ENCODE measurements at places on chromosomes 1 and 21.
A peak's percentile ranks its signal among the peaks of the same experiment; 100 is the strongest.

- DNase-seq: no peak
These were observed 3.2 kb upstream of the C8B start for GRCh38 chr1:56968878-56969495.

DNA sequence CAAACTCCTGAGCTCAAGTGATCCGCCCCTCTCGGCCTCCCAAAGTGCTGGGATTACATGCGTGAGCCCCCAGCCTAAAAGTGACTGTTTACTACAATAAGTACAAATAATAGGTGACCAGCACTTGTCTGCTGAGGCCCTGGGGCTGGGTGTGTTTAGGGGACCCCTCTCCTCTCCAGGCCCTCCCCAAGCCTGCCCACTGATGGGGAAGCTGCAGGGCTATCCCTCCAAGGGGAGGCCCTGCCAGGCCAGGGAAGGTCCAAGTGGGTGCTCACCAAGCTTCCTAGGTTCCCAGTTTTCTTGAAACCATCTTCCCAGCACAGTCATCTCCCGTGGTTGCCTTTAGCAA lies 60.7 kb downstream of the H3-3A start:
- no peak for DNase-seq

DNA sequence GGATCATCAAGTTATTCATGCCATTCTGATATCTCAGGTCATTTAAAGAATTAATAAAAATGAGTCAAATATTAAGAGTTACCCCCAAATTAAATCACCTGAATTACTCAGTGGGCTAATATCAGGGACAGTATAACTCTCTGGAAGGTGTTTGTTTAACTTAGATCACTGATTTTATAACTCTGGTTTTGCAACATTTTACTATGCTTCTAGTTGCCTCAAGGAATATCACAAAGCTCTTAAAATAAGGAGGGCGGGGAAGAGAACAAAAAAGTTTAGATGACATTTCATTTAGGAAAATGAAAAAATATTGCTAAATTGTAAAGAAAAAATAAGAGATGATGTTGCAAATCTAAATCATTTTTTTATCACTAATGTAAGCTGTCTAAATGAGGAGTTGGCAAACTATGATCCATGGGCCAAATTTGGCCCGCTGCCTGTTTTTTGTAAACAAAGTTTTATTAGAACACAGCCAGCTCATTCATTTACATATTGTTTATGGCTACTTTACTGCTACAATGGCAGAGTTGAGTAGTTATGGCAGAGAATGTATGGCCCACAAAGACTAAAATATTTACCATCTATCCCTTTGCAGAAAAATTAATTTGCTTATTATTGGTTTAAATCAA lies 31.9 kb upstream of the SLC19A2 start:
- no peak for DNase-seq

DNA sequence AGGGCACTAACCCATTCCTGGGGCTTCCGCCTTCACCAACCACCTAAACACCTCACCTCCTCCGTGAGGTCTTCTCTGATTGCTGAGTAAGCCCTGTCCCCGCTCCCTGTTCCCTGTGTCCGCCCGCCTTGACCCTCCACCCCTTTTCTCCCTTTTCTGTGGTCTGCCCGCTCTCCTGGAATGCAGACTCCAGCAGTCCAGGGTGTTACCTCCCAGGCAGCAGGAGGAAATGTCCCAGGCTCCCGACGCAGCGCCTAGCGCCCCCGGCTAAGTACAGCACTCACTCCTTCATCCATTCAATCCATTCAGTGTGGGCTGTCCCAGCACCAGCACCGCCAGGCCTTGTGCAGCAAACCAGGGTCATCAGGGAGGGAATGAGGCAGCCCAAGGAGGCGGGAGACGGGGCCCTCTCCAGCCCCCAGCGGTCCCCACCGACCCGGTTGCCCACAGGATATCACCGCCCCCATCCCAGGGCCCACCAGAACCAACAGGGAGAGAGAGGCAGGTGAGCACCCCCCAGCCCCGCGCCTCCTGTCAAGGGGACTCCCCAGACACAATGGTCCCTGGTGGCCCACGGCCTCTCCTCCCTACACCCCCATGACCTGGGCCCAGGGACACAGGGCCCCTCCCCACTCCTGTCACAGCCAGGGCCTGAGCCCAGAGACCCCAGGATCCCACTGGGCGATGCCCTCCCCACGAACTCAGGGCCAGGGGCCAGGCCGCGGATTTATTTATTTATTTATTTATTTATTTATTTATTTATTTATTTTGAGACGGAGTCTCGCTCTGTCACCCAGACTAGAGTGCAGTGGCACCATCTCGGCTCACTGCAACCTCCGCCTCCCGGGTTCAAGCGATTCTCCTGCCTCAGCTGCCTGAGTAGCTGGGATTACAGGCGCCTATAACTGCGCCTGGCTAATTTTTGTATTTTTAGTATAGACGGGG lies 10.2 kb downstream of the TNFRSF14 start:
- no peak for DNase-seq

GRCh38 chr21:38297194-38297631 lies 40.4 kb downstream of the KCNJ15 start:
- DNase-seq: no peak

- DNase-seq: no peak
These were observed 87.9 kb downstream of the VAV3 start for GRCh38 chr1:107877092-107877491.

DNA sequence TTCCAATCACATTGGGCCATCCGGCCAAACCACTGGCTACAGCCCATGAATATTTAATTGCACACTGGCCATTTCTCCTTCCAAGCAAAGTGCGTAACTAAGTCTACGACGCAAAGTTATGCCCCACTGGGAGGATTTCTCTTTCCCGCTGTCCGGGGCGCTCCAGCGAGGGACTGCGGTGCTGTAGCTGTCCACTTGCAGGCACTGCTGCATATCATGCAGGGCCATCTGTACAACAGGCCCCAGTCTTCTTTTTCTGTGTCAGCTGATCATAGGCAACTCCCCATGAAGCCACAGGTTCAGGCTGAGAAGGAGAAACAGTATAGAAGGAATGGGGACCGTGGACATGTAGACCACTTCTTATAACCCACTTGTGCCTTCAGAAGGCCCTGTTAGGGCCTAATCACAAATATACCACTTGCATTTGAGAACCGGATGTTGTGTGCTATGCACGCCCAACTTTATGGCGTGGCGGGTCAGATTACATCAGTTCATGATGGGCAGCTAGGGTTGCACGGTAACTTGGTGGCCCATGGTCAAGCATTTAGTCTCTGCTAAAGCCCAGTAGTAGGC lies 58.0 kb downstream of the ADSS2 start:
- no peak for DNase-seq

- no peak for DNase-seq
These were observed 255.7 kb downstream of the OMA1 start for GRCh38 chr1:58290685-58291372.

GRCh38 chr1:65065524-65066418 lies 82.2 kb upstream of the AK4 start:
- DNase-seq: no peak

DNA sequence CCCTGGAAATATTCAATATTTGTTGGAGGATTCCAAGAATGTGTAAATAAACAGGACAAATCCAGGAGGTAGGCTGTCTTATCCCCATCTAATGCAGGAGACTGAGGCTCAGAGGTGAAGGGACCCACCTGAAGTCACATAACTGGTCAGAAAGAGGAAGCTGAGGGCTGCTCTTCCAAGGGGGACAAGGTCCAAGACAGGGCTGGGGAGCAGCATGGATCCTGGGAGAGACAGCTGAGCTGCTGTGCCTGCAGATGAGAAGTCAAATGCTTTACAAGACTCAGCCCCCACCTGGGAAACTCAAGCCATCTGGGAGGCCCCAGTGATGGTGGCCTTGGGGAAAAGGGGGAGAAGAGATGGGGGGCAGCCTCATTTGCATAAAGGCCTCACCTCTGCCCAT lies 224.4 kb downstream of the PTPRU start:
- no peak for DNase-seq

- no peak for DNase-seq
These were observed 36.9 kb upstream of the GPR37L1 start for GRCh38 chr1:202085682-202086373.

DNA sequence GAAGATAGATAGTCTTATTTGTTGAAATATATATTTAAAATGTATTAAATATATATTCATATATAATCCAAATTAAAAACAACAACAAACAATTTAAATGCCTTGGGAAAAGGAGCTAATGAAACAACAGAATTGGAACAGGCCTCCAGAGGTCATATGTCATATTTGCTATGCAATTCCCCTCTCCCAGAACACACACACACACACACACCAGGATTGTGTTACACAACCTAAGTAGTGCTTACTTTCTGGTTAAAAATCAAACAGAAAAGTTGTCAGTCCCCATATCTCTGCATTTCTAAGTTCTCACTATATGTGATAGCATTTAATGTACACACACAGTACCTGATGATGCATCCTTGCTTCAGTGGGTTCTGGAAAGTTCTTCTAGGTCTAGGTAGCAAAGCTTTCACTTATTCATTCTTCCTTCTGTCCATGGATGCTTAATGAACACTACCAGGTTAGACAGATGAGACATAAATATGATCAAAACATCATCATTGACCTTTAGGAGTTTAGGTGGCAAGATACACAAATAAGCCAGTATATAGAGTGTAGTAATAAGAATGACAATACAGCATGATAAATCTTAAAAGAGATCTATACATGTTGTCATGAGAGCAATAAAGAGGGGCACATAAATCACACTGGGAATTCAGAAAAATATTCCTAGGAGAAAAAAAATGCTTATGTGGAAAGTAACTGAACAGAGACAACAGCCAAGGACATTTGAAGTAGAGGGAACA lies 662.8 kb downstream of the PTPRC start:
- DNase-seq: no peak

DNA sequence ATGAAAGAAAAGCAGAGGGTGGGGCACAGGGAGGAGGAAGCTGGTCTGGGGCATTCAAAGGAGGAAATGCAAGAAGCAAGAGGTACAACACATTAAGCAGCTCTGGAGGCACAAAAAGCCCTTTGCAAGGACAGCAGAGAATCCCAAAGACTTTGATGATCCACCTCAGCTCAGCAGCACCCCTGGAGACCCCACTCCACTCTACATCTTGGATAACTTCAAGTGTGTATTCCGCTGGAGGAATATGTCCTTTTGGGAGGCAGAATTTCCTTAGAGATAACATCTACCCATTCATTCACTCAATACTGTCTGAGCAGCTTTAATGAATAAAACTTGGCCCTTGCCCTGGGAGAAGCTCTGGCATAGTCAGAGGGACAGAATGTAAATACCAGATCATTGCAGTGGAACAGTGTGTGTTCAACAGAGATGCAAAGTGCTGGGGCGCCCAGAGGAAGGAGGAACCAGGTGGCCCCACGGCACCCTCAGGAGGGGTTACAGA lies 599.7 kb downstream of the KIF26B start:
- no peak for DNase-seq

DNA sequence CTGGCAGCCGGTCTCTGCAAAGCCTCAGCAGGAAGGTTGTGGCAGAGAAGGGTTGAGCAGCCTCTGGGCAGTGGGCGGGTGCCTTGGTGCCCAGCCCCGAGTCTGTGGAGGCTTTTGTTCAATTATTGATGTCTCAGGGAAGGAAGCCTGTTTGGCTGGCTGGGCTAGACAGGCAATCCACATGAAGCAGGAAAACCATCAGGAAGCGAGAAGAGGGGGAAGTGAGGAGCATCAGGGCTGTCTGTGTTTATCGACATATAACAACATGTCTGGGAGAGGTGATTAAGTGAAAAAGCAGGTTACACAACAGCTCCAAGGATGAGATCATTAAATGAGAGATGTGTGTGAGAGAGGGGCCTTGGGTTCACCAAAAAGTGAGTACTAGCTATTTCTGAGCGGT lies 105.4 kb downstream of the UBE2U start:
- DNase-seq: no peak

DNA sequence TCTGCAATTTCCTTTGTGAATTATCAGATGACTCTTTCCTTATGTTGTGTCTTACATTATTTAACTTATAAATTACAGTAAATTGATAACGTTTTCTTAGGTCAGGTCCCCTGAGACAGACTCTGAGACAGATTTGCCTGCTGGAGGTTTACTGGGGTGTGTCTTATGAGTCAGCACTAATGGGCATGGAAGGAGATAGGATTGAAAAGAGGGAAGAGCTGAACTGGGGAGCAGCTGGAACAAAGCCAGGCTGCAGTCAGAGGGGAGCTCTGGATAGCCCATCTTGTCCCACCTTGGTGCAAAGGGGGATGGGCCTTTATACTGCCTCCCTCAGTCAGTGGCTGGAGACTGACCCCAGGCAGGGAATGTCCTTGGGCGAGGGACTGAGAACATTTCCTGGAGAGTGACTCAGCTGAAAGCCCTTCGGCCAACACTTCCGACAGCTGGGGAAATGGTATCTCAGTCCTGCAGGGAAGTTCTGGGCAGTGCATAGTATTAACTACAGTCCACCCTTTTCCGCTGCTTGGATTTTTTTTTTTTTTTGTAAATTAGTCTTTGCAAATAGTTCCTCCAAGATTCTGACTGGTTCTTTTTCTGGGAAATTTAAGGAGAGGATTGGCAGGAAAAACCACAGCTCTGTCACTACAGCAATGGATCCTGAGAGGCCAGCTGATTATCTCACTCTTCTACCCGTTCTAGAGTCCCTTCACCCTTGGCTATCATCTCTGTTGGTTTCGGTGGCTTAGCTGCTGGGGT lies 39.1 kb upstream of the CDC42BPA start:
- DNase-seq: peak; percentile 58

DNA sequence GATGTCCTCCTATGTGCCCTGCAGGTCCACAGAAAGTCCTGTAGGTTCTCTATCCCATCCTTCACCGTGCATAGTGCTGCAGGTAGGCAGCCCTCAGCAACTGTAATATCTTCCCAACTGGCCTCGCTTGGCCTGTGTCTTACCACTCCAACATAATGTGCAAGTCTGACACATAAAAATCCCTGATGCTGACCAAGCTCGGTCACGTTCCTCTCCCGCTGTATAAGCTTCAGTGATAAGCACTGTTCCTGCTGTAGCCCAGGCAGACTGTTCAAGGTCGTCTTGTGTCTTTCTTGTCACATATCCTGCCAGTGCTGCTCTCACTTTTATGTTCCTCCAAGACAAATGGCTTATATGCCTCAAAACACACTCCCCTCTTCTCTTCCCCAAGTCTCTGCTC lies 19.4 kb upstream of the KCNE1 start:
- DNase-seq: no peak

- DNase-seq: no peak
These were observed 216.5 kb downstream of the NTNG1 start for GRCh38 chr1:107357376-107357775.

DNA sequence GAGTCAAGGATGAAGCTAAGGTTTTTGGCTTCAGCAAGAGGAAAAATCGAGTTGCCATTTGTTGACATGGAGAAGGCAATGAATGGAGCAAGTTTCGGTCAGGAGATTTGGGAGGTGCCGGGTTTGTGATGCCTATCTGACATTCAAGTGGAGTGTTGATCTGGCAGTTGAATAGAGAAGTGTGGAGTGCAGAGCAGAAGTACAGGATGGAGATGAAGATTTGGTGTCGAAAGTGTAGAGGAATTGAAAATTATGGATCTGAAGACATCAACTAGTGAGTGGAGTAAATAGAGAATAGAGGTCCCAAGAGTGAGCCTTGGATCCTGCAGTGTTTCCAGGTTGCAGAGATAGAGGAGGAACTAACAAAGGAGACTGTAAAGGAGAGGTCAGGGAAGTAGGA lies 25.9 kb downstream of the CITED4 start:
- no peak for DNase-seq

- DNase-seq: no peak
These were observed 10.6 kb upstream of the GIPC2 start for GRCh38 chr1:78035121-78035520.

- DNase-seq: no peak
These were observed 71.3 kb downstream of the PIK3R3 start for GRCh38 chr1:46061146-46061545.

Measured in AG04450 (cell line).